ENCODE measurements at places on chromosomes 12 and 14.
A peak's percentile ranks its signal among the peaks of the same experiment; 100 is the strongest.

GRCh38 chr14:52080808-52081755 lies 12.2 kb upstream of the NID2 start:
- H3K27ac ChIP-seq = no peak overlapping the region
- no peaks in the 10 kb centered on the region for H3K36me3 ChIP-seq
- no peaks in the 10 kb centered on the region for H3K27me3 ChIP-seq
- DNase-seq = no peak

DNA sequence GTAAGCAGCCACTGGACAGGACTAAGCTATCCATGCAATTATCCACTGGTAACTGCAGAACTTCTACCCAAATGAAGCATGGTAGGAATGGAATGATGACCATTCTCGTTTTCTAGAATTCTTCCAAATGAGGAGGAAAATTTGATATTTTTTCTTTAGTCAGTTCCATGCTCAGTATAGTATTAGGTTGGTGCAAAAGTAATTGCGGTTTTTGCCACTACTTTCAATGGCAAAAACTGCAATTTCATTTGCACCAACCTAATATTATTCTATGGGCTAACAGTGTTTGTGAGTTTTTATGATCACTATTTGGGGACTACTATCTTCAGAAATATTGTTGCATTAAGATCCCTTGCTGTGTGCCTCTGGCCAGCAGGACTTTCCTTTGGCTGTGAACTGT lies 42.9 kb upstream of the PELI2 start:
- no peak overlapping the region for H3K27ac ChIP-seq
- no peaks in the 10 kb centered on the region for H3K36me3 ChIP-seq
- H3K27me3 ChIP-seq = 0 out of 2 replicates have a peak, but pooled peaks cover 3% of the 10 kb centered on the region
- no peak for DNase-seq

GRCh38 chr12:12123036-12123604 lies 52.4 kb downstream of the BCL2L14 start:
- no peak for DNase-seq
- no peaks in the 10 kb centered on the region for H3K36me3 ChIP-seq
- no peak overlapping the region for H3K27ac ChIP-seq
- no peak overlapping the region for H3K4me3 ChIP-seq

- H3K36me3 ChIP-seq = no peaks in the 10 kb centered on the region
- H3K27me3 ChIP-seq = peaks cover 41% of the 10 kb centered on the region
- peaks cover 34% of the 10 kb centered on the region for H3K4me1 ChIP-seq
- H3K4me3 ChIP-seq = peak overlapping the region; percentile 61
Measured at GRCh38 chr12:48980389-48980952, 2.3 kb downstream of the WNT1 start.
